ENCODE measurements at places on chromosomes 11 and 22.

- no peak for DNase-seq
Observed at GRCh38 chr11:34843271-34843670, 72.9 kb downstream of the APIP start.

DNA sequence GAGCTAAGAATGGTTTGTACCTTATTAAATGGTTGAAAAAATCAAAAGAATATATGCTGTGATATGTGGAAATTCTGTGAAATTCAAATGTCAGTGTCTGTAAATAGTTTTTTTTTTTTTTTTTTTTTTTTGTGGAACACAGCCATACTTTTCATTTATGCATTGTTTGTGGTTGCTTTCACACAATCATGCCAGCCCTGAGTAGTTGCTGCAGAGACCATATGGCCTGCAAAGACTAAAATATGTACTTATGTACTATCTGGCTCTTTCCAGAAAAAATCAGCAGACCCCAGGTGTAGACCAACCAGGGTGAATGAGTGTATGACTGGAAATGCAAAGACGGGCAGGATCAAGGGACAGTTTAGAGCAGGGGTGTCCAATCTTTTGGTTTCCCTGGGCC lies 98.3 kb downstream of the PTPRJ start:
- DNase-seq, result no peak

GRCh38 chr22:29122041-29122440 lies 49.2 kb downstream of the KREMEN1 start:
- DNase-seq, result no peak

DNA sequence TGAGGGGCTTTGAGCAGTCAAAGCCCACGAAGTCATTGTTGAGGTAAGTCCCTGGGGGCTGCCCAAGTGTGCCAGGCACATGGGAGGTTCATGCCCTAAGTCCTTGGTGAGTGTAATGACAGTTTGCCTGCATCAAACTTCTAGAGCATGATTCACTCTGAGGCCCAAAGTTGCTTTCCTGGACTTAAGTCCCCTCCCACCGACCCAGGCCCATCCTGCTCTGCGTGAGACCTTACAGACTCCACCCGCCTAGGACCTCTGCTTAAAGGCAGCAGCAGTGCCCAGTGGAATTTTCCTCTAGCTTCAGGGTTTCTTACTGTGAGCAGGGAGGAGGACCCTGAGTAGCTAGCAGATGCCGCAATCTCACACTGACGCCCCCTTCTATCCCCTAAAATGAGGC lies 5.7 kb upstream of the PVALB start:
- no peak for DNase-seq

DNA sequence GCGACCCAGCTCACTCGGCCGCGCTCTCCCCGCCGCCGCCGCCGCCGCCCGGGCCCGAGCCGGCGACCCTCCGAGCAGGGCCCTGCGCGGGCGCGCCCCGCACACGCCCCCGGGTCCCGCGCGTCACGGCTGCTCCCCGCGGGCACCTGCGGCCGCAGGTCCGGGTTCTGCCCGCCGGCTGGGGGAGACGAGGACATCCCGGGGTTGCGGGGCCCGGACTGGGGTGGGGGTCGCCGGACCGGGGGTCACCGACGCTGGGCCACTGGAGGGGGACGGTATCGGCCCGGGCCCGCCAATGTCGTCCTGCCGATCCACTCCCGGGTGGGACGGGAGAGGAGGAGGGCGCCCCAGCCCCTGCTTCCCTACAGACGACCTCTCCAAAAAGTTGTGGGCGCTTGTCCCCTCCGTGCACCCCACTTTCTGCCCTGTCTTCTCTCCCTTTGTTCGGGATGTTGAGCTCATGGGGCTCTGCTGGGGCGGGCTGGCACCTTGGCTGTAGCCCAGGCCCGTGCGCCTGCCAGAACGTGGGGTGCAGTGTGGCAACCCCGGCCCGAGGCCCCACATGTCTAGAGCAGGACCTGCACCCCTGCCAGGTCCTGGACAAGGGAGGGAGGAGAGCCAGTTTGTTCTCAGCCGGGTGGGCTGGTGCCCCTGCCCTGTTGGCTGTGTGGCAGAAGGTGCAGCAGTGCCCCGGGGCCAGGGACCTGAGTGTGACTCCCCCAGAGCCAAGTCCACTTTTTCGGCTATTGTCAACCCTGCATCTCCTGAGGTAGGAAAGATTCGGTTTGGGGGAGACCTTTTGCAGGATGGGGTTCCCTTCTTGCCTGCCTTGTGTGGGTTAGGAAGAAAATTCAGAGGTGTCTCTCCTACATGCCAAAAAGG lies 40.2 kb upstream of the CELSR1 start:
- no peak for DNase-seq

DNA sequence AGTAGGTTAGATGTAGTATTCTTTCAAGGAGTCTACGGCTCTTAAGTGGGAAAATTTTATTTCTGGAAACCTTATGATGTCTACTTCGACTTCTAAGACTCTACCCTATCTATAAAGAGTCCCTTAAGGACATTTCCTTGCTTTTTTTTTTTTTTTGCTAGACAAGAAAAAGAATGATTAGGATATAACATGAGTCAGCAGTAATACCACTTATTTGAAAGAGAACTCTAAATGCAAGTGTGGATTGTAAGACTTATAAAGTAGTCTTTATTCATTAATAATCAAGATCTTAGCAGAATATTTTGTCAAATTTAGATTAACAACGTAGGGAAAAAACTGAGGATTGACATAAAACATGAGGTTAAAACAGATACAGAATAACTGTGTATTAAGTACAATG lies 71.0 kb downstream of the DKK3 start:
- no peak for DNase-seq

DNA sequence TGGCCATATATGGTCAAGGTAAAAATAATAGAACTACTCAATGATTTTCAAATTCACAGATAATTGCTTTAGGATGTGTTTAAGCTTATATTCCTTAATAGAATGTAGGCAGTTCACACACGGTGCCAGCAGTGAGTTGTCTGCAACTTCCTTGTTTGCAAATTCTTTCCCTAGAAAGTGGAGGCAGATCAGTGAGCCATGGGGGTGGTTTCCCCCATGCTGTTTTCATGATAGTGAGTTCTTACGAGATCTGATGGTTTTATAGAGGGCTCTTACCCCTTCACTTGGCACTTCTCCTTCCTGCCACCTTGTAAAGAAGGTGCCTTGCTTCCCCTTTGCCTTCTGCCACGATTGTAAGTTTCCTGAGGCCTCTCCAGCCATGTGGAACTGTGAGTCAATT lies 111.8 kb upstream of the LMO1 start:
- no peak for DNase-seq

DNA sequence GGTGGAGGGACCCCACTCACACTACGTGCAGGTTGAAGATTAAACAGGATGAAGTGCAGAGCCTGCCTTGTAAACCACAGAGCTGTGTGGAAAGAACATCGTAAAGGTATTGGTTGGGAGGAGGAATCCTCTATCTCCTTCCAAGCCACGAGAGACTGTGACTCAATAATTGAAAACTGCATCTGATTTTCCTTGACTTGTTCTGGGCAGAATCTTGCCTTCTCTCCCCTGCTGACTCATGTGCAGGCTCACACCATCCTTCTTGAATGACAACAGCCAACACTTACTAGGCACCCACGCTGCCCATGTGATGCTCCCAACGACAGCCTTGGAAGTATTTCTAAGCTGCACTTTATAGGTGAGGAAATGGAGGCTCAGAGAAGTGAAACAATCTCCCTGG lies 563.0 kb downstream of the MIAT start:
- no peak for DNase-seq

DNA sequence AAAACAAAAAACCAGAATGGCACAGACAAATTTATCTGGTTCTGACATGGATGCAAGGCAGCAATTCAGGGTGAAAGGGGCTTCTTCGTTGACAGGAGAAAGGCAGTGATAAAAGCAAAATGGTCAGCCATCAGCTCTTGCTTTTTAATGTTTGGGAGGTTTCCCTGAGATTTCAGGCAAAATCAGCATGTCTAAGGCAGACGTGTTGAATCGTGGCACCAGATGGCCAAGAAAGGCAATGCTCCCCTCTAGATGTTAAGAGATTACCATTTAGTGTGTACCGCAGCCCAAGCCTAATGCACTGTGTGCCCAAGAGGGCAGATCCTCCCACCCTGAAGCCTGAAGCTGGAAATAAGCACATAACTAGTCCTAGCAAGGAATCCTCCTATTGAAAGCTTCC lies 88.8 kb upstream of the GALNT18 start:
- DNase-seq, result no peak

GRCh38 chr22:45877651-45878050 lies 99.3 kb downstream of the WNT7B start:
- DNase-seq, result no peak

DNA sequence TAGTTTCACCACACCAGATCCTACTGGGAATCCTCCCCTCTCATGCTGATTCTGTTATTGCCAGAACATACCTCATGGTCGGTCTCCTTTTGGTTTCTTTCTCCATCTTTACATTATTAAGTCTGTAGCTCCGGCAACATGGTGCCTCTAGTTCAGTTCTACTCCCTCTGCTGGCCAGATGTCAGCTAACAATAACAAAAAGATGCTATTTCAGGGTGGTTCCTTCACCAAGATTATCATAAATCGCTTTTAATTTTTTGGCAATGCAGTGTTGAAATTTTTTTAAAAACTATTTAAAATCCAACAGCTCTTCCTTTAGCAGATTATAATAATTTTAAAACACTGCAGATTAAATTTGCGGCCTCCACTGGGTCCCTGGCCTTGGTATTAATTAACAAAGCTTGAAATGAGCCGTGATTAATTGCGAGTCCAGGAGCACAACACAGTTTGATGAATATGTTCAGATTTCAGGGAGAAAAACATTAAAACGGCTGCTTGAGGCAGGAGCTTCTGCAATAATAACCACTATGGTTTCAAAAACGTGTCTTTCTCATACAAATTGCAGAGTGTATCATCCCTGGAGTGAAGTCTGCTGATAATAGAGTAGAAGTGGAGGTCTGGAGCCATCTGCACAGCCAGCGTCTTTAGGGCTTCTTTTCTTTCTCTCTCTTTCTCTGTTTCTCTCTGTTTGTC lies 492.9 kb upstream of the KIRREL3 start:
- DNase-seq, result no peak

- no peak for DNase-seq
Observed at GRCh38 chr11:14273895-14274294, 85.1 kb downstream of the RRAS2 start.

GRCh38 chr22:23059284-23059948 lies 10.9 kb upstream of the GNAZ start:
- no peak for DNase-seq

DNA sequence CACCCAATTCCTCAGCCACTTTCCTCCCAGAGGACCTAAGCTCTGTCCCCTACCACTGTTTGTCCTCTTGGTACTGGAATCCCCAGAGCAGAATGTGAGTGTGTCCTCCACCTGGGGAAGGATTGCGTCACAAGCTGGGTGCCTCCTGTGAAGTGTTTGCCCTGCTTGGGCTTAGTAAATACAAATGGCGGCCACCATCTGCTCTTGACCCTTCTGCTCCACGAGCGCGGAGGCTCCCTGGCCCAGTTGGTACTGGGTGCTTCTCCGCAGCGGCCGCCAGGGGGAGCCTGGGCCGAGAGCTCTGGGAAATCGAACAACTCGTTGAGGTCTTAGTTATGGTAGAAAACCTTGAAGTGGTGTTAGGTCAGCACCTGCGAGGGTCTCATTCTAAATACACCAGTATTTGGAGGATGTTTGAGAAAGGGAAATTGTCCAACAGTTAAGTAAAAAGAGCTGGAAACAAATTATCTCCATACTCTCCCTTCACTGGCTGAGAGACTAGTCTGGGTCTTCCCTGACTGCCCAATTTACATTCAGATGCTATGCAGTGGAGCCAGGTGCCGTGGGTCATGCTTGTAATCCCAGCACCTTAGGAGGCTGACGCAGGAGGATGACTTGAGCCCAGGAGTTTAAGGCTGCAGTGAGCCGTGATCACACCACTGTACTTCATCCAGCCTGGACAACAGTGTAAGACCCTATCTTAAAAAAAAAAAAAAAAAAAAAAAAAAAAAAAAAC lies 74.6 kb upstream of the TEAD1 start:
- no peak for DNase-seq

DNA sequence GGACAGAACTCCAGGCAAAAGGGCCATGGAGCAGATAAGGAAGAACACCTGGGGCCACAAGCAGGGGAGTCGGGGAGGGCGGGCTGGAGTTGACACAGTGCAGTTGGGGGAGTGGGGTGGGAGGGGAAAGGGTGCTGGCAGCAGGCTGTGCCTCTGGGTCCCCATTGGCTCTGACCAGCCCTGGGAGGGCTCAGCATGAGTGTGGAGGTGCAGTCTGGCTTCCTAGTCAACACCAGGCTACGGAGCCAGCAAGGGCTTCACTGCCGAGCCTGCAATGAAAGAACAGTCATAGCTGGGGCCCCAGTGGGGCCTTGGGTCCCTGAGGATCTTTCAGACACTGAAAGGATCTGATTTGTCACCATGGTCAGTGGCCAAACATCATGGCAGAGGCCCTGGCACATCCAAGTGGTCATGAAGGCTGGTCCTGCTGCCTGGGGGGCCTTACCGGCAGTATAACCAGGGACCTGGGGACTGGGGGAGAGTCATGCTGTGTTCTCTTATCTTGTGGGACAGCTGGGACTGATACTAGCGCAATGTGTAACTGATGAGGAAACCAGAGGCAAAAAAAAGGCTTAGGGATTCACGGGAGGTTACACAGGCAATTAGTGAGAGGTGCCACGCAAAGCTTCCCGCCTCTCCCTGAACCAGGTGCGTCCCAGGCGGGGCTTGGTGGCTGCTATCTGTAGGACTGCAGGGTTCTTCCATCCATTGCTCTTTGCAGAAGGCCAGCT lies 11.6 kb downstream of the SLC37A2 start:
- no peak for DNase-seq

DNA sequence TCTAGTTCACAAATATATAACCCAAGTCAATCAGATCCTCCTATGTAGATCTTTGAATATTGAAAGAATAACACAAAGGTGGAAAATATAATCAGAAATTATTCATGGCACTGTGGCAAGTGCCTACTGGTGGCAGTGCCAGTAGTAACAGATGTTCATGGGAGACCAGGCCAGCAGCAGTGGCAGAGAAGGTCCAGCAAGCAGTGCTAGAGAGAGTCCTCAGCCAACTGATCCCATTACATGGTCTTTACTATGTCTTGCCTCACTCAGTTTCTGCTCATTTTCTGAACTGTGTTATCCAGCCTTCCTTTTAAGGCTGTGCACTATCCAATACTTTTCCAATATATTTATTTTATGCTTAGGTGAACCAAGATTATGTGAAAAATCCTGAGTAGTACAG lies 124.9 kb downstream of the MRTFA start:
- DNase-seq, result no peak

GRCh38 chr22:20822240-20822639 lies 36.4 kb downstream of the PI4KA start:
- DNase-seq, result no peak

GRCh38 chr11:44408141-44408540 lies 98.2 kb upstream of the ALX4 start:
- no peak for DNase-seq

DNA sequence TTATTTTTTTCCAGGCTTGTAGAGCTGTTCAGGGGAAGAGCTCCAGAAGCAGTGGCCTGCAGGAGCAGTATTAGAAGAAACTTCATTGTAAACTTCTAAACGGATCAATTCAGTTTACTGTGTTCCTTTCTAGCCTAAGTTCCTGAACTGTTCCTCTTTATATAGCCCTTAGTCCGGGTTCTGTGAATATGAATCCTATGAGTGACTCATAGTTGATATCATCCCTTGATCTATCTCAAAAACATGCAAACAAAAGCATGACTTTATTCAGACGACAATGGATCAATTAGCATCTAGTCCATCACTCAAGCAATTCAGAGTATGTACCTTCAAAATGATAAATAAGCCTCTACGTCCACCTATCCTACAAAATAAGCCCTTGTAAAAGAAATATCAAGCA lies at the start of gene MMP12:
MMP12 (minus strand) TSS at position 131 of the 400 bp plus-strand sequence; CDS start at position 86, 45 bp downstream.
- no peak for DNase-seq

Measured in CD4-positive, CD25-positive, alpha-beta regulatory T cell (primary cell).